Stimulated activated CD4-positive, alpha-beta T cell treated with anti-CD3 and anti-CD28 coated beads, Interleukin-1b, Interleukin-23, amount 100 ng/mL, for 1 hour (primary cell): ENCODE measurements at places on chromosomes 5 and 9.

DNA sequence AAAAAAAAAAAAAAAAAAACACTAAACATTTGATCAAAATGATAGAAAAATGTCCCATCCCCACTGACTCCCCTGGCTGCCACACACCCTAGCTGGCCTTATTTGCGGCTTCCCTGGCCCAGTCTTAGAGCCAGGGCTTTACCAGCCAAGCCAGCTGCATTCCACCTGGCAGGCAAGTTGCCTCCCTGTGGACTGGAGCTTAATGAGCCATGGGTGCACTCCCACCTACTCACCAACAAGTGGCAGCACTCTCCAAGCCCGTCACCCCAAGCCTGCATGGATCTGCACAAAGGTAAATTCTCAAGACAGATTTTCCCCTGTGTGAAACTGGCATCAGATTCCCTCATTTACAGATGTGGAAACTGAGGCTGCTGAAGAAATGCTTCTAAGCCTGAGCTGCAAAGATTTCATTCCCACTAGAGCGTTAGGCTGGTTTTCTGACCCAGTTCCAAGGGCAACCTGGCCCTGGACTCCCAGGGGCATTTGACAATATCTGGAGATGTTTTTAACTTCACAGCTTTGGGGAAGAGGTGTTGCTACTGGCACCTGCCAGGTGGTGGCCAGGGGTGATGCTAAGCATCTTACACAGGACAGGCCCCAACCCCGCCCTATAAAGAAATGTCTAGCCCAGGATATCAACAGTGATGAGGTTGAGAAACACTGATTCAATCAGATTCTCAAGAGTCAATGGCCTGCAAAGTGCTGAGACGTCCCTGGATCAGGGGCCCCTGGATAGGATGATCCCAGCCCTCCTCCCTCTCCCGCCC is 21.9 kb upstream of the VDAC1 start:
- DNase-seq: no peak

DNA sequence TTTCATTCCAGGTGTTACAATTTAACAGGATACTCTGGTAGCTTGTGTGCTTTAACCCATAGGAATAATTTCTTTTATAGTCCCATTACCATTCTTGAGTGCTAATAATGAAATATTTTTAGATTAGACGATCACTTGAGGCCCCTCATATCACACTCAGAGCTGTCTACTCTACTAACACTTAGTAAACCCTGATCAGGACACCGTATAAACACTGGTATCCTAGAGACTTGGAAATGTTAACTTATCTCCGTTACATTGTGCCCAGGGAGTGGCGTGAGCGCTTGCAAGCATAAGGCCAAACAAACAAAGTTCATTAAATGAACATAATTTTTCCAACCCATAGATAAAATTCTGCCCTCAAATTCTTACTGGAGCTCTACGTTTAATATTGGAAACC is 42.2 kb upstream of the RFX3 start:
- no peak for DNase-seq

GRCh38 chr5:147346006-147346561 is 111.3 kb downstream of the STK32A start:
- DNase-seq: no peak

DNA sequence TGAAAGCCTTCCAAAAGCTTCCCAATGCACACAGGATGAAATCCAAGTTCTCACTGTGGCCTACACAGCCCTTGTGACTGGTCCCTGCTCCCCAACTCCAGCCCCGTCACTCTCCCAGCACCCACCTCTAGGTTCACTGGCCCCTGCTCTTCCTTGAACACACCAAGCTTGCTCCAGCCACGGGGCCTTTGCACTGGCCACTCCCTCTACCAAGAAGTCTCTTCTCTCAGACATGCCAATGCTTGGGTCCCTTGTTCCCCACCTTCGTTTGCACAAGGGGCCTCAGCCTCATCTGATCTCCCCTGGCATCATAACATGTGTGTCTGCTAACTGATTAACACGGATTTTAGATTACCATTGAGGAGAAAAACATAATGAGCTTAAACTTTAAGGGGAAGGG is 56.0 kb downstream of the ROR2 start:
- DNase-seq: no peak

DNA sequence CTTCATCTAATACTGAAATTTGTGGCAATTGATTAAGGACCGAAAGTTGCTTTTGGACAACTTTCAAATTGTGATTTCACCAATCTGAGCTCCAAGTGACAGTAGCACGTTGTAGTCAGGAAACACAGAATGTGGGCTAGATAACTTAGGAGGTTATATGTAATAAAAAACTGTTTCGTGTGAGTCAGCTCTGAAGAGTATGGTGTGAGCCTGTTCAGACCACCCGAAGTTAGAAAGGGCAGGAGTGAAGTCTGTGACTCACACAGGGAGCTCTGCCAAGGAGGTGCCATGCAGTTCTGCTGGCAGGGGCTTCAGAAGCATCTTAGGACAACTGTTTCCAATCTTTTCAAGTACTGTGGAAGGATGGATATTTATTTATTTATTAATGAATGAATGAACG is 16.4 kb upstream of the ZBTB34 start:
- DNase-seq: no peak
